ENCODE measurements at places on chromosomes 5 and 9. TPM values are rescaled to one million over a fixed set of nuclear protein-coding genes. Genes with fewer than 3 reads are reported as not detected.

Gene LHX3
- 0.11 TPM for total RNA-seq

- no peak for DNase-seq
Observed at GRCh38 chr9:68775003-68775730, 70.1 kb downstream of the PIP5K1B start.

Gene NIPAL4
- not detected for total RNA-seq

DNA sequence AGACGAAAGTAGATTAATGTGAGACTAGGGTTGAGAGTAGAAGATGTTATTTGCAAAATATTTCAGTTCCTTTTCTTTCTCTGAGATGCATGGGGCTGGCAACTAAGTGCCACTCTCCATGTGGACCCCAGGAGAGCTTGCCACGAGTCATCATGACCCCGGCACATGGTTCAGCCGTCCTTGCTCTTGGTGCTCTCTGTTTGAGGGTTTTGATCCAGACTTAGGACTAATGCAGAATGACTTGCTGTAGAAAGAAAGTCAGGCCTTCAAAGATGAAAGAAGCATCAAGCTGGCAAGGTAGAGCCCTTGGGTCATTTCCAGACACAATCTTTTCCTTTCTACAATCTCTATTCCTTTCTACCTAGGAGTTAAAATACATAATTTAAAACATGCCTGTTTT, 84.7 kb downstream of the RASGRF2 start:
- DNase-seq, result no peak

Gene C8G
- 0.85 TPM for total RNA-seq

DNA sequence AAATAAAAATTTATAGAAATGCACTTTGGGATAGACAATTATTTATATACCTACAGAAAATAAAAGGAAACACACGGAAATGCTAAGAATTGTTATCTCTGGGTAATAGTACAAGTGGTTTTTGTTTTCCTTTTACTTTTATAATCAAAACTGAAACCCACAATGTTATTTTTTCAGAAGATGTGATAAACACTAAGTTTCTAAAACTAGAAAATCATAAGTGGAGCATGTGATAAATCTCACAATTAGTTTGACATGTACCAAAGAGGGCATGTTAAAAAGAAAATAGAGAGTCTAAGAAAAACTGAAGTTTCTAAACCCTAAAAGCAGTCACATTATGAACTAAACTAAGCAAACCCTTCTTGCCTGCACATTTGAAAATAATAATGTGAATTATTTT, 61.1 kb downstream of the OXCT1 start:
- no peak for DNase-seq

Gene CLINT1
- 76.1 TPM for total RNA-seq

All from WTC11 (cell line).